ENCODE measurements at places on chromosomes 1 and 21.

GRCh38 chr1:198102454-198102827 lies 54.4 kb upstream of the NEK7 start:
- DNase-seq = no peak

- no peak for DNase-seq
Observed at GRCh38 chr1:104182251-104182650, 432.6 kb downstream of the AMY1C start.

DNA sequence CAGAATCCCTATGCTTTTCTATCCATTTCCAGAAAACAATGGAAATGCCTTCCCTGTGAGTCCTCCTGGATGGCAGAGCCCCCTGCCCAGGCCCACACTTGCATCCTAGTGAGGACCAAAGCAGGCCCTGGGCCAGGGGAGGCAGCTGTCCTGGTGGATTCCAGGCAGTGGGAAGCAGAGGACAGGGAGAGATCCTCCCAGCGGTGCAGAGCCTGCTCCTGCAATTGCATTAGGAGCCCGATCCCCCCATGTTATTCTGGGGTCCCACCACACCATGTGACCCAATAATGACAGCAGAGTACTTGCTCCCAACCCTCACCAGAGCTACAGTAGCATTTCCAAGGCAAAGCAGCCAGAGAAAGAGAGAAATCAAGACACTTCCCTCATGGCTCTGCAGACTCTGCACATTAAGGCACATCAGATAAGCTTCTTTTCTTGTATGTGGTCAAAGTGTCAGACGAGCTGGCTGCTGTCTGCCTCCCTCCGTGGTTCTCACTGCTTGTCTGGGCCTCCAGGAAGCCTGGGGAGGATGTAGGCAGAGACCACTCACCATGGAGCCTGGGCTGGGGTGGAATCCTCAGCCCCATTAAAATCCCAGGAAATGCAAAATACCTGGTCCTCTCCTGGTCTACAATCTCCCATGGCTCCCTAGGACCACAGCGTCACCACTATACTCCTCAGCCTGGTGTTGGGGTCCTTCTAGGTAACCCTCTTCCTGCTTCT lies 54.9 kb upstream of the RUNX3 start:
- no peak for DNase-seq

DNA sequence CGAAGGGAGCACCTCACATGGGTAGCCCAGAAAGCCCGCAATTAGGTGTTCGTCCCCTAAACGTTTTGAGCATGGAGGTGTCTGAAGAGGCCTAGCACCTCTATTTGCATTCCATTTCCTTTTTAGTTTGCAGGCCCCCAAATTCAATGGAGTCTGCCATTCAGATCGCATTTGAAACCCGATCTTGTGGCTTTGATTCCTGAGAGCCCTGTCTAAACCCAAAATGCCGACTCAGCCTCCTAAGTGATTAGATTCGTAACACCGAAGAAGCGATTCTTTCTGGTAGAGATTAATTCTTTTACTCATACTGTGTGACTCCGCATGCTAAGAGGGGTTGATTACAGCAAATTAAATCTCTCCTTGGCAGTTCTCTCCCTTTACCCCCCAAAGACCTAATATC lies 415.2 kb upstream of the KAZN start:
- no peak for DNase-seq

- DNase-seq = no peak
Observed at GRCh38 chr21:46661211-46661625, 25.7 kb downstream of the PRMT2 start.

DNA sequence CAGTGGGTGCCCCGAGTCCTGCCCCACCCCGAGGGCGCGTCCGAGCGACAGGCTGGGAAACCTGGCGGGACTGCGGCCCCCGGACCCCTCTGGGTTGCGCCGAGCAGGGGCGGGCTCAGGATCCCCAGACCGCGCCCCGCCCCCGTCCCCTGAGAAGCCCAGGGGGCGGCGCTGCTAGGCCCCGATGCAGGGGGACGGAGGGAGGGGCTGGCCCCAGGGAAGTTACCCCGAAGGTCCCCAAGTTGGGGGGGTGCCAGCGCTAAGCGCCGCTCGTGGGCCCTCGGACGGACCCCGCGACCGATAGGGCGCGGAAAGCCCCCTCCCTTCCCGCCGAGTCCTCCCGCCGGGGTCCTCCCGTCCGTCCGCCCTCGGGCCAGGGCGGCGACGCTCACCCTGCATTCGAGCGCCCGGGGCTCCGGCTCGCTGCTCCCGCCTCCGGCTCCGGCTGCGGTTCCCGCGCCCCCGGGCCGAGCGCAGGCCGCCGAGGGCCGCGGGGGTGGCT lies 414 bp downstream of the GPR153 start:
- no peak for DNase-seq

DNA sequence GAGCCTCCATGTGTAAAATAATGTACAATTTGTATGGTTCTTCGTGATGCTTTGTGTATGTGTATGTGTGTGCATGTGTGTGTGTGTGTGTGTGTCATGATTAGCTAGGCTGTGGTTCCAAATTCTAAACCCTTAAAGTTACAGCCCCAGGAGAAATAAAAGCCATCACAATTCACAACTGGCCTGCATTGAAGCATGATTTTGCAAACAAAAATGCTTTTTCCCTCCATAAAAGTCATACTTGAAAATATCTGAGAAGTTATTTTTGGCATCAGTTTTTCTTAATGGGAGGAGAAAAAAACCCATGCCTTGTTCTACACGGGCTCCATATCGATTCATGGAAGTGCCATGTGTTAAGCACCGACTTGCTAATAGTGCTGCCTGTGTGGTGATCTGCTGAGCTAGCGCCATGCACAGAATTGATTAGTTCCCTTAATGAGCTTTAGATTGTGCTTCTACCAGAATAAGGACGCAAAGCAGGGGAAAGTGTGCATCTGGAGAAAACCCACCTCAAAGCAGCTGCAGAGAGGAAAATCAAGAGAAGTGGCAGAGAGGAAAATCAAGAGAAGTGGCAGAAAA lies 207.3 kb downstream of the DSCAM start:
- DNase-seq = no peak

DNA sequence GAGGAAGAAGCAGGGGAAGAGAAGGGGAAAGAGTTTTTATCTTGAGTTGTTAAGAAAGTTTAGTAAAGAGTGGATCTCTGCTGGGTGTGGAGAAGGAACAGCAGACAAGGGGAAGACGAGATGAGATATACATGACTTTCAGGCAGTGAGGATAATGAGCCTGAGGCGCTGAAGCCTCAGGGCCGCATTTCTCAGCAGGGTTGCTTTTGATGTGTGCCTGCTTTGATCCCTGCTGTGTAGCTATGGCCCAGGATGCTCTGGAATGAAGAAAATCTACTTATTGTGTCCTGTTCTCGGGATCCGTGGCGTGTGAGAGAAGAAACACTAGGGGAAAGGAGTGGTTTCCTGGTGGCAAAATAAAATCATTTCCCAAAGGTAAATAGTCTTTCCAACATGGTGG lies 15.1 kb upstream of the RPE65 start:
- no peak for DNase-seq

- no peak for DNase-seq
Observed at GRCh38 chr1:36693603-36694002, 210.9 kb upstream of the CSF3R start.

- DNase-seq = no peak
Observed at GRCh38 chr1:198399452-198399851, 141.0 kb downstream of the ATP6V1G3 start.
